CD4-positive, alpha-beta T cell treated with Interleukin-21 for 1 hour (primary cell): ENCODE measurements at places on chromosomes 3 and 15.

DNA sequence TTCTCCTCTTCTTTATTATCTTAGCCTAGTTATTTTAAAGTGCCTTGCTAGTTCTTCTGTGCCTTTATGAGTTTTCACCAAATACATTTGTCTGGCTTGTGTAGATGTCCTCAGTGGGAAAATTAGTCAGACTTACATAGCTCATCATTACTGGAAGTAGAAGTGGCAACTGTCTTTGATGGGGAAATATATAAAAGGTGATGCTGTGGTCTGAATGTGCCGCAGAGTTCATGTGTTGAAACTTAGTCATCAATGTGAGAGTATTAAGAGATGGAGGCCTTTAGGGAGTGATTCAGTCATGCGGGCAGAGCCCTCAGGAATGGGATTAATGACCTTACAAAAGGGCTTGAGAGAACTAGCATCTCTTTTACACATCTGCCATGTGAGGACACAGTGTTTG lies 6.4 kb upstream of the ERICH6 start:
- no peak for DNase-seq

GRCh38 chr3:13513913-13514517 lies 33.9 kb downstream of the HDAC11 start:
- DNase-seq = no peak

- no peak for DNase-seq
Observed at GRCh38 chr3:122021811-122022401, at the start of gene ILDR1. Gene ILDR1, minus strand, starts transcription at chr3:122022247. Its CDS starts 170 bp downstream, at chr3:122022077.

DNA sequence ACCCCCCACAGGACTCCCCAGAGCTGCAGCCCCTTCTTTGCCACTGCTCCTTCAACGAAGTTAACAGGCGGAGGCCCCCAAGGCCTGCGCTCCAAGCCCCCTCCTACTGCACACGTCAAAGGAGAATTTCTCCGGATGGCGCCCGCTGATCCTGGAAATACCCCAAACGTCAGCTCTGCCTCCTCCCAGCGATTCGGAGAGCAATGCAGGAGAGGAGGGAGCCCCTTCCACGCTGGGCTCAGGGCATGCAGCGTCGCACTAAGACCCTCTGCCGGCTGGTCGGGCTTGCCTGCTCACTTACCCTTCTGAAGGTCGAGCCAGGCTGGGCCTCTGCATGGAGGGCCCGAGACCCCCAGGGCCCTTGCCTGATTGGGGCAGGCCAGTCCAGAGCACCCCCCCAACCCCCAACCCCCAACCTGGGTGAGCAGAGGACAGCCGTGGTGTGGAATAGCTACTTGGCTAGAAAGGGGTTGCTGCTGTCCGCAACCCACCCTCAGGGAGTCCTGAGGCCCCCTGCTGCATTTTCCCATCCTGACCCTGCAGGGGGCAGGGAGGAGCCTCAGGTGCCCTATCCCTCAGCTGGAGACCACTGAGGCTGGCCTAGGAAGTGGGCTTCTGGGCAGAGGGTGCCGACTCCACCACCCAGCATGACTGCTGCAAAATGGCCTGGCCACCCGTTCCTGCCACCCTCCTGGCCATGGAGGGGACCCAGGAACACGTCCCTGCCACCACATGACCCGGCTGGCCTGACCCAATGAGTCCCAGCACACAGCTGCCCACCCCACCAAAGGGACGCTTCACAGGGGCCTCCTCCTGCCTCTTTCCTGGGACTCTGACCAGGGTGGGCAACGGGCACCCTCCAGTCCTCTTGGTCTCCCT lies 976 bp downstream of the ATP2B2 start:
- no peak for DNase-seq

- no peak for DNase-seq
Observed at GRCh38 chr3:157098823-157099185, 61.1 kb downstream of the CCNL1 start.

DNA sequence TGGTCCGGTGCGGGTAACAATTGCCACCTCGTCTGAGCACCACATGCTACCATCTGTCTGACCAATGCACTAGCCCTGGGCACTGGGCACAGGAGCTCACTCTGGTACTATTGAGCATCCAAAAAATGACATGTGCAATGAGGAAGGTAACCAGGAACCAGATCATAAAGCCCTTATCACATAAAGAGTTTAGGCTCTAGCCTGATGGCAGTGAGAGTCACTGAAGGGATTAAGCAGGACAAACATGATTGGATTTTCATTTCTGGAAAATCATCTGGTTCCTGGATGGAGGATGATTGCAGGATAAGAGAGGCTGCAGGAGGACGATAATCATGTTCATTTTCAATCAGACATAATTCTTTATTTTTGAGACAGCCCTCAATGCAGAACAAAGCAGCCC lies 12.4 kb downstream of the NDUFB4 start:
- DNase-seq = no peak

GRCh38 chr15:36673039-36673438 lies 93.6 kb downstream of the CDIN1 start:
- DNase-seq = no peak

DNA sequence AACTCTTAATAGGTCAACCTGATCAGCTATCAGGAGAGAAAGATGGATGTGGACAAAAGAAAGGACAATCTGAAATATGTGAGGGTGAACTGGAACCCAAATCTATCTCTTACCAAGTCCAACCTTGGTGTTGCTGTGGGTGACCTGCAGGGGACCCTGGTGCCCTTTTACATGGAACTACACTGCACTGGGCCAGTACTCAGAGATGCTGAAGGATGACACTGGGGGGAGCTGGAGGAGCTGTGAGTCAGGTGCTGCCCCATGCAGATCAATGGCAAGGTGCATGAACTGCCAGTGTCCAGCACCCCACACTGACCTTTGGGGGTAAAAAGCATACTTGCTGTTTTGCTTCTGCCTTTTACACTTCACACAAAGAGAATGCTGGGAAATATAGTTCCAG lies 55.6 kb upstream of the TBC1D5 start:
- no peak for DNase-seq

DNA sequence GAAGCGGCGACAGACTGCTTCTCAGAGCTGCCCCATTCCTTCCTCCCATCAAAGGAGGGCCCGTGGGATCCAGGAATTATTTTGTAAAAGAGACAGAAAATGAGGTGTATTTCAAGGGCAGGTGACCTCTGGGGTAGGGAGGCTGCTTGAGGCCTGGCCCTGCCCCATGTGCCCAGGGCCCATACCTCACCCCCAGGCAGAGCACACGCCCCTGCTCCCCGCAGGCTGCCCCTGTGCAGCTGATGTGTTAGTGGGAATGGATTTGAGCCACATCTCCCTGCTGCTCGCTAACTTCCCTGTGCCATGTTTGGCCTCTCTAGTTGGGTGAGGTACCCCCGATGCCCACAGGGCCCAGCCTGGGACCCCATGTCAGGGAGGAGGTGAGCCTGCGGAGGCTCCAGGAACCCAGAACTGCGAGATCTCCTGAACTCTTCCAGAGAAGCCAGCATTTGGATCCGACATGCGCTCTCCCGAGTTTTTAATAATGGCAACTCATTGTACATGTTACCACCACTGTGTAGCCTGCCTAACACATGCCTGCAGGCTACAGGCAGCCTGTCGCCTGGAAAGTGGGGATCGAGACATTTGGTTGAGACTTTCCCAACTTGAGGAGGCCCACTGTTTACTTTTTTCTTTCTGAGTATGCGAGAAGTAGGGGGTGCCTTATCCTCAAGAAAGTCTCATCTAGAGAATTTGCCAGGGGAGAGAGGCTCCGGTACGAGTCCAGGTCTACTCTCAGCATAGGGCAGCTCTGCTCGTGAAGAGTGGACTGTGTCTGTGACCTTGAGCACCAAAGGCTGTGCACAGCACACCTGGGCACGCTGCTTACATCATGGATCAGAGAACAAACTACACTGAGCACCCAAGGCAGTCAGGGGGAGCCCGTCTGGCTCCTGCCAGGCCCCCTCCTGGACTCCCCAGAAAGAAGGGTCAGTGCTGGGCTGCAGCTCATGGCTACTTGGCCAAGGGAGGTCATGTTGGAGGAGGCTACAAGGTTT lies 36.1 kb downstream of the PCSK6 start:
- no peak for DNase-seq

DNA sequence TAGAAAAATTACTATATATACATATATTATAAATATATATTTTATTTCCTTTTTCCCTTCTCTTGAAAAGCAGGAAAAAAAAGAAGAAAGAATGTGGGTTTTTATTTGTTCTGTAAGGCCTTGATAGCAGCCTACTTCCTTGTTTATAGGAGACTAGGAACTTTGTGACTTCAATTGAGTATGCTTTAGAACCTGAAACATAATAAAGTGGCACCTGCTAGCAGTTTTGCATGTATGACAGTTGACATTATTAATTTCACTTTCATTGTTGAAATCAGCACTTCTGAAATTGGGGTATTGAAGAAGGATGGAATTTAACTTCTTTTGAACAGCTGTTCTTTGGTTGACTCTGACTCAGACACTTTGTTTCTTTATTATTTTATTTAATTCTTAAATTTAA lies 56.9 kb downstream of the GLCE start:
- no peak for DNase-seq

DNA sequence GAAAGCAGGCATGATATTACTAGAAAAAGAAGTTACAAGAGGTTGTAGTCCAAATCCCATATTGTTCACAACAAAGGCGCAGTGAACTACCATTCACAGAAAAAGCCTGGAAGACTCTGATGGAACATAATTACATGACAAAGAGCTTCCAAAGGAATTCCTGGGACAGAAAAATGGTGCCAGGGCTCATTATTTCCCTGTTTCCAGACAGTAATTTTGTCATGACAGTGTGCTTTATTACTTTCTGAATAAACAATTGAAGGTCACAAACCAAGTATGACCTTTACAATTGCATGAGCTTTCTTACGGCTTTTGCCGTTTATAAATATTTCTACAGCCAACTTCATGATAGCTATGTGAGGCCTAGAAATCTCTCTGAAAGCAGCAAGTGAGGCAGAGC lies 61.0 kb downstream of the CYFIP1 start:
- DNase-seq = no peak
